ENCODE measurements at places on chromosomes 3 and 15.

- no peak for DNase-seq
These were observed 235.5 kb downstream of the CTNNB1 start for GRCh38 chr3:41434781-41435180.

GRCh38 chr3:134232951-134233350 lies 17.7 kb downstream of the RYK start:
- no peak for DNase-seq

DNA sequence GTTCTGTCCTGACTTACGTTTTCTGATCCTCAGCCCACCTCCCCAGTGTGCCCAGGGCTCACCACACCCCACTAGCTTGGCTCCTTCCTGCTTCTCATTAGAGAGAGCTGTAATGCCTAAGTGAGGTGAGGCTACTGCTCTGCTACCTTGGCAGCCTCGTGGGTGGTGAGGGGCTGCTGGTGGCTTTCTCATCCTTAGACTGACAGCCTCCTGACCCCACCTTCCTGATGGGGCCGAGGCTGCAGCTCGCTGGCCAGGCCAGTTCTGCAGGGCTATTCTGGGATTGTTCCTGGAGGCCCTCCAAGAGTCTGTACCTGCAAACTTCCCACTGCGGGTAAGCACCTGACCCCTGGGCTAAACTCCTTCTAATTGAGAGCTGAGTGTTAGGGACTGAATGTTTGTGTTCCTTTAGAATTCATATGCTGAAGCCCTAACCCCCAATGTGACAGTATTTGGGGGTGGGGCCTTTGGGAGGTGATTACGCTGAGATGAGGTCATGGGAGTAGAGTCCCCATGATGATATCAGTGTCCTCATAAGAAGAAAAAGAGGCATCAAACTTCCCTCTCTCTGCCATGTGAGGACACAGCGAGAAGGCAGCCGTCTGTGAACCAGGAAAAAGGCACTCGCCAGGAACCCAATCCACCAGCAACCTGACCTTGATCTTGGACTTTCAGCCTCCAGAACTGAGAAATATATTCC lies 38.1 kb upstream of the IQSEC1 start:
- no peak for DNase-seq

DNA sequence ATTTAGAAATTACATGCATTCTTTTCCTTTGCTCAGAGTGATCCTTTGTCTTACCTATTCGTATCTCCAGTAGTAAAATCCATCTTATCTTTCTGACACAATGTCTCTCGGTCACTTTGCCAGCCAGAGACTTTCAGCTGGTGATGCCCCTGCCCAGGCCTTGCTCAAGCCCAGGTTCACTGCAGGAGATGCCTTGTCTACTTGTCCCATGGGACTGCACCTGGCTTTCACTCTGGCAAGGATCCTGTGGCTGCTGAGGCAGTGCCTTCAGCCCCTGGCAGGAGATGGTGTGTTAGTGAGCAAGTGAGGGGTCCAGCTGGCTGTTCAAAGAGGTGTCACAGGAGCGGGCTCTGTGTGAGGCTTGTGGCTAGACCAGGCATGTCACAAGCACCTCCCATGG lies 1268.9 kb downstream of the OTOL1 start:
- DNase-seq: no peak

GRCh38 chr3:69282181-69282580 lies 103.7 kb downstream of the FRMD4B start:
- peak; percentile 44 for DNase-seq

DNA sequence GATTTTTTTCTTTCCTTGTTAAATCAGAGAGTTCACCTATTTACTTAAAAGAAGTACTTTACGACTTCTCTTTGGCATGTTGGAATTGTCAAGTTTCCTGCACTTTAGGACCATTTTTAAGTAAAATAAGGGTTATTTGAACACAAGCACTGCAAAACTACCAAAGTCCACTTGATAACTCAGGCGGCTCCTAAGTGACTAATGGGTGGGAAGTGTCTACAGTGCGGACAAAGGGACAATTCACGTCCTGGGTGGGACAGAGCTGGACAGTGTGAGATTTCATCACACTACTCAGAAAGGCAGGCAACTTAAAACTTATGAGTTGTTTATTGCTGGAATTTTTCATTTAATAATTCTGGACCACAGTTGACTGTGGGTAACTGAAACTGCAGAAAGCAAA lies 590.2 kb upstream of the UBE2E2 start:
- DNase-seq: no peak

- DNase-seq: no peak
These were observed 331.7 kb downstream of the FEZF2 start for GRCh38 chr3:62041681-62042080.

GRCh38 chr15:43406189-43406588 lies 35.3 kb downstream of the TUBGCP4 start:
- no peak for DNase-seq

- DNase-seq: no peak
These were observed 11.3 kb downstream of the SHISA5 start for GRCh38 chr3:48492461-48493202.

DNA sequence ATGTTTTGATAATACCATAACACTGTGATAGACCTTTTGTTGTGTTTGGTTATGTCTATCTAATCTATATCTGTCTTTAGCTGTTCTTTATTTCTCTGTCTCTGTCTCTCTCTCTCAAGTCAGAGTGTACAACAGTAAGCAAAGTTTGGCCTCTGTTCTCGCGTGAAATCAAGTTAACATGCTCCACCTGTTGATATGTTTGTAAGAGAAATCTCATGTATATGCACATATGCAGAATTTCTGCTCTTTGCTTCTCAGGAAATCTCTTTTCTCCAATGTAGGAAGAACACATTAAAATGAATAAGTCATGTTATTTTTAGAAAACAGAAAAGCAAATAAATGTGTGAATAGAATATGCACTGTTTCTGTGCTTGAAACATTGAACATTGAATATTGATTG lies 425.5 kb upstream of the SEMA6D start:
- DNase-seq: no peak

DNA sequence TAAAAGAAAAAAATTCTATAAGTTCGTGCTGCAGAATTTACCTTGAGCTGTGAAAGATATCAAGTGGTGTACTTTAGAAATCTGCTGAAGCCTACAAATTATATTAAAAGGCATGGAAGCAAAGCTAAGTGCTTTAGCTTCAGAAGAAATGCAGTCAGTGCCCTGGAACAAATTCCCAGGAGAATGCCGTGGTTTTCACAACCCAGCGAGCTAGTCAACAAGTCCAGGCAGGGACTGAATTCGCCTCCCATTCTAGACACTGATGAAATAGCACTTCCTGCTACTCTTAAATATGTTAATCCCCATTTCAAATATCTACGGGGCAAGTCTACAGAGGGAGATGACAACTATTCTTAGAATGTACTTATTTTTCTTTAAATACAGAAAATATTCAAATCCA lies 326.4 kb upstream of the IGF1R start:
- DNase-seq: no peak

DNA sequence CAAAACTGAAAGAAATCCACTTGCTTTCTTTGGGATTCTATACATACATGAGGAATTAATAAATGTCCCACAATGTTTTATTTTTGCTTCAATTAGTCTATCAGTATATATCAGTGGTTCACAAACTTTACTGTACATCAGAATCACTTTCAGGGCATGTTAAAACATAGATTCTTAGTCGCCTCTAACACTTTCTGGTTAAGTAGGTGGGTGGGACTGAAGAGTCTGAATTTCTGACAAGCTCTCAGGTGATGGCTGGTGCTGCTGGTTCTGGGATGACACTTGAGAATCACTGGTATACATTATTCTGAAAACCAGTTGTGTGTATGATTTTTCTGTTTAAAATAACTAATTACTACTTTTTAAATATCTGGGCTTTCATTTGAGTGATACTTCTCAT lies 393.3 kb downstream of the TBC1D5 start:
- DNase-seq: no peak

DNA sequence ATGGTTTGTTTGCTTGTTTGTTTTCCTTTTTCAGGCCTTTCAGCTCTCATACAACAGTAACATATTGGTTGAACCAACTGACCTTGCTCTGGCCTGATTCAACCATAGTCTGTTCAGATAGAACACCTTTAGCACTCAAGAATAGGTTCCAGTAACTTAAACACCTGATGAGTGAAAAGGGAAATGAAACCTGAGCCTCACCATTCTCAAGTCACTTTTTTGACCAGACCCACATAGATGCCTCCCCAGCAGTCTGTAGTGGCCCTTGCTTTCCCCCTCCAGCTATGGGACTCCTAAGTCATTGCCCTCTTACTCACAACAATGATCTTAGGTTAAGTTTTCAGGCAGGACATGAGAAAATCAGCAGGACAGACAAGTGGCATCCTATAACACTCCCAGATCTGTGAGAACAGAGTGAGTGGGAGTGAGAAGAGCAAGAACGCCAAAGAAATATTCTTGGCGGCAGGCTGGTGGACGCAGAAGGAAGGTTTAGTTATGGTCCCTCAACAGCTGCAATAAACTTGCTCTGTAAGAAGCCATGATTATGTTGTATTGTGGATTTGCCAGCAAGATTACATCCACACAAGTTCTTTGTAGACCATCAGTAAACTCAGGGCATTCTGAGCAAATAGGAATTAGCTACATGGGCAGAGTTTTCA lies 367.5 kb downstream of the MECOM start:
- no peak for DNase-seq

DNA sequence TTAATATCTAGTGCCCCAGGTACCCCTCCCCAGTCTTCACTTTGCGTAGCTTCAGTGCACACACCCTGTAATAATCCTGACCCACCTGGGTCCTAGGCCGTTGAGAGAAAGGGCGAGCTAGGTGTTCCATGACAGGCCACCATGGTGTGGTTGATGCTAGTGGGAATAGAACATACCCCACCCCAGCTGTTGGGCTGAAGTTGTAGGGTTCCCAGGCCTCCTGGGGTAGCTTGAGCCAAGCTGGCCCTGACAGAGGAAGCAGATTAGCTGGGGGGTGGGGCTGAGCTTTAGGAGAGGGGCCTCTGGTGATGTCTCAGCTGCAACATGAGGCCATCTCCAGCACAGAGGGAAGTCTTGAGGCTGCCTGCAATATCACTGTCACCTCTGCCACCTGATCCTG lies 40.5 kb downstream of the RAB11A start:
- DNase-seq: no peak

DNA sequence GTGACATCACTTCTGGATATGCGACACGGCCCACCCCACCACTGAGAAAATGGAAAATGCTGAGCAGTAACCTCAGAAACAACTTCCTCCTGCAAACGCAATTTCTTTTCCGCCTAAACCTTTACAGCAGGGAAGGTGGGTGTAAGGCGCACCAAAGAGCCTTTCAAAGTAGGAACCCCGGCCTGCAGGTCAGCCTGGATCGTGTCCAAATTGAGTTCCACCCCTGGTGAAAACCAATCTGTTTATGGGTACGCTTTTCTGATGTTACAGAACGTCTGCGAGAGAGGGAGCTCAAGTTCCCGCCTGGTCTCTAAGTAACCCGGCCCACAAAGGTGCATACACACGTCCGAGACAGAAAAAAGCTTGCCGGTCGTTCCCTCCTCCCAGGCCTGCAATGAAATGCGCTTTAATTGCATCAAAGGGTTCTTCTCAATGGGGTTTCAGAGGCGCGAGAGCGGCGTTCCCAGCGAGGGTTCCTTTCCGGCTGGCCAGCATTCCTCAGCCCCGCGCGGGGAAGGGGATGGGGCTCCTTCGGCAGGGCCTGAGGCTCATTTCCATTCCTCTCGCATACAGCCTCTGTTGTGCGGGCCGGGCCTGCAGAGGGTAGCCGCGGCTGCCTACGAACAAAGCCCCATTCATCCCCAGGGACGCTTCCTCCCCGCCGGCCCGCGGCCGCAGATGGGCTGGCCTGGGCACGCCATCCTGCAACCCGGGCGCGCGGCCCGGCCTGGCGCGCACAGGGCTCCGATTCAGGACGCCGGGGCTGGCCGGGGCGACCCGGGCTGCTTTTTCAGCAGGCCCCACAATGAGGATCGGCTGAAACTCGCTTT lies 138.1 kb downstream of the TMCO5A start:
- DNase-seq: no peak

DNA sequence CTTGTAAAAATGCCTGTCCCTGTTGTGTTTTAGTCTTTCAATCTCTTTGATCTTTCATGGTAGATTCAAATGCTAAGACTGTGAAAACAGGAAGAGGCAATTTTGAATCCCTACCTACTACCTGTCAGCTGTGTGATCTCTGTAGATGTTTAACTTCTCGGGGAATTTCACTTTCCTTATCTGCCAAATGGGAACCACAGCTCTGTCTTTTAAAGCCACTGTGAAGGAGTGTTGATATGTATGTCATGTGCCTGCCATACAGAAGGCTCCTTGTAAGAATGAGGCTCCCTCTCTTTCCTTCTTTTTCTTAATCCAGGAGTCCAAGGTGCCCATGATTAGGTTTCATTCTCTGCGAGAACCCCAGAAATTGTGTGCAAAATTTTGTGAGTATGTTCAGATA lies 139.6 kb upstream of the ADAMTS9 start:
- no peak for DNase-seq

DNA sequence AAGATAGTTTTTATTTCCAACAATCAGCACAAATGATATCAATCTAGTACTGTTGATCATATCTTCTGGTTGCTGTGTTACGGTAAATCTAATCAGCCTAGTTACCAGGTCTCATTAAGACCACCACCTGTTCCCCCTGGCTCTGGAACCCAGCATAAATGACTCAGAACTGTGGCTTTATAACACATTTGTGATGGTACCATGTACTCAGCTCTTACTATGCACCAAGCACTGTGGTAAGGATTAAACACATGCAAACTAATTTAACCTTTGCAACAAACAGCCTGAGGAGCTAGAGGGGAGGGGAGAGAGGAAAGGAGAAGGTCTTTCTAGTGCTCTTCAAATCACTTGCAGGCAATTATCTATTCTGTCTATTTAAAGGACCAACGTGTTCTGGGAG lies 173.9 kb upstream of the LMCD1 start:
- no peak for DNase-seq

DNA sequence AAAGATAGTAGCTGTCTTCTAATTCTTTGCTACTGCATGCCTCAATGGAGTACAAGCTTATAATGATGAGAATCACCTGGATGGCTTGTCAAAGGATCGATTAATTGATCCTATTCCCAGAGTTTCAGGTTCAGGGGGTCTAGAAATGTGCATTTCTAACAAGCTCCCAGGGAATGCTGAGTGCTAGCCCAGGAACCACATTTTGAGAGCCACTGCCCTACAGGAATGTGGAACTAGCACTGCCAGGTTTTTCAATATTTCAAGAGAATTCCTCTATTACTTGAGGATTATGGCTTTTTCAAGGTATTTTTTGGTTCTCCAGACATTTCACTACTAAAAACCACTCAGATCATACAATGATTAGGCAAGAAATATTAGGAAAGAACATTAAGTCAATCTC lies 52.7 kb downstream of the RARB start:
- DNase-seq: no peak

DNA sequence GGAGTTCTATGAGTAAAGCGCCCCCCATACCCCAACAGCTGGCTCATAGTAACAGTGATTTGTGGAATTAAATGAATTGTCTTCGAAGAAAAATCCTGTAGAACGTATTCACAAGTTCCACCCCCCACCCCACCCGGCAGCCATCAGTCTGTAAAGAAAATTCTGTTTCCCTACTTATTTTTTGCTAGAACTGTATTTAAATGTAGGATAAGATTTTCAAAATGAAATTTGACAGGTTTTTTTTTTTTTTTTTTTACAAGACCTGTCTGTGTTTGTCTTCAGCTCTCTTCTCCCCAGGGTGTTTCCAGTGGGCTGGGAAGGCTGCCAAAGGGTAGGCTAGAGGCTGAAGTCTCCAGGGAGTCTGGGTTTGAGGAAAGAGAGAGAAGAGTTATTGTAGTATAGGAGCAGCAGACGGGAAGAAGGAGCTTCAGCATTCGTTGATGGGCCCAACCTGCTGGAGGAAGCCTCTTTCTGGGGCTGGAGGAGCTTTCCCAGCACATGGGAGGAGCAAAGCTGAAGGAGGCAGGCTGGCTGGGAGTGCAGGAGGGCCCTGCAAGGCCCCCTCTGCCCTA lies 130.6 kb upstream of the SEMA6D start:
- no peak for DNase-seq

GRCh38 chr15:47412136-47412535 lies 305.2 kb upstream of the SEMA6D start:
- no peak for DNase-seq
